Regular cardiac myocyte (primary cell): ENCODE measurements at places on chromosomes 3 and 15. TPM values are rescaled to one million over a fixed set of nuclear protein-coding genes. Genes with fewer than 3 reads are reported as not detected.

GOLGA8Q gene
- 0.58 and 1.4 TPM in 2 replicates for total RNA-seq

CCR4 gene
- under 0.01 and 0.85 TPM in 2 replicates for total RNA-seq

DNAH12 gene
- total RNA-seq: under 0.01 and 0.28 TPM in 2 replicates

HGD gene
- 1.7 and 2.5 TPM in 2 replicates for total RNA-seq

KNG1 gene
- not detected in 2 replicates for total RNA-seq

AMT gene
- 0.38 and 0.85 TPM in 2 replicates for total RNA-seq

LRIG1 gene
- total RNA-seq: 33.7 and 39.5 TPM in 2 replicates

UBAP1L gene
- 0.96 and 1.1 TPM in 2 replicates for total RNA-seq

CHRM5 gene
- not detected in 2 replicates for total RNA-seq

SERPINI2 gene
- not detected in 2 replicates for total RNA-seq

CPB1 gene
- not detected in 2 replicates for total RNA-seq
